ENCODE measurements at places on chromosomes 3 and 15. TPM values are rescaled to one million over a fixed set of nuclear protein-coding genes. Genes with fewer than 3 reads are reported as not detected.

Gene PFKFB4
- 2.0 TPM for total RNA-seq

Gene NR2F2
- total RNA-seq = 36.6 TPM

Gene ALPK3
- 38.8 TPM for total RNA-seq

DNA sequence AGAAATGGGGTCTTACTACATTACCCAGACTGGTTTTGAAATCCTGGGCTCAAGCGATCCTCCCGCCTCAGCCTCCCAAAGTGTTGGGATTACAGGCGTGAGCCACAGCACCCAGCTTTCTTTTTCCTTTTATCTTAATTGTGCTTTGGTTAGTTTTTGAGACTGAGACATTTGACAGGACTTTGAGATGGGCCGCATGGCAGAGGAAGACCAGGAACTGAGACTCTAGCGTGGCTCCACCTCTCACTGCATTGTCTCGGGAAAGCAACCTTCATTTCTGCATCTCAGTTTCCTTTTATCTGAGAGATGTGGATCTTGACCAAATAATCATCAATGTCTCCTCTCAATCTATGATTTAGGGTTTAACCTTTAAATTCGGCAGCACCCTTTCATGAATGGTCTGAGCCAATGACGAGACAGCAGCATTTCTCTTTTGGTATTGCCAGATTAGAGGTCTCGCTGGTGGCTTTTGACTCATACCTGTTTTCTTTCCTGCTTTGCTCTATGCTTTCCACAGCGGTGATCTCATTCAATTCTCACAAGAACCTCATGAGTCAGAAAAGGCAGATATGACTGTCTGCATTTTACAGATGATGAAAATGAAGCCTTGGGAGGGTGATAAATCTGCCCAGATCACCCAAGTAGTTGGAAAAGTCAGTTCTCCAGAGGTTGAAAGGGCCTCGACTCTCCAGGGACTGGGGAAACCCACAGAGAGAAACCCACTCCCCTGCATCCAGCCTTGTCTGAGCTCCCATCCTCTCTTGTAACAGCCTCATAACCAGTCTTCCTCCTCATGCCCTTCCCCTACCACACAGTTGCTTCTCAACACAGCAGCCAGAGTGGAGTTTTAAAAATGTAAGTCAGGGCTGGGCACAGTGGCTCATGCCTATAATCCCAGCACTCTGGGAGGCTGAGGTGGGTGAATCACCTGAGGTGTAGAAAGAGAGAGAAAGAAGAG lies 84.8 kb upstream of the FOXB1 start:
- DNase-seq = peak; percentile 19

DNA sequence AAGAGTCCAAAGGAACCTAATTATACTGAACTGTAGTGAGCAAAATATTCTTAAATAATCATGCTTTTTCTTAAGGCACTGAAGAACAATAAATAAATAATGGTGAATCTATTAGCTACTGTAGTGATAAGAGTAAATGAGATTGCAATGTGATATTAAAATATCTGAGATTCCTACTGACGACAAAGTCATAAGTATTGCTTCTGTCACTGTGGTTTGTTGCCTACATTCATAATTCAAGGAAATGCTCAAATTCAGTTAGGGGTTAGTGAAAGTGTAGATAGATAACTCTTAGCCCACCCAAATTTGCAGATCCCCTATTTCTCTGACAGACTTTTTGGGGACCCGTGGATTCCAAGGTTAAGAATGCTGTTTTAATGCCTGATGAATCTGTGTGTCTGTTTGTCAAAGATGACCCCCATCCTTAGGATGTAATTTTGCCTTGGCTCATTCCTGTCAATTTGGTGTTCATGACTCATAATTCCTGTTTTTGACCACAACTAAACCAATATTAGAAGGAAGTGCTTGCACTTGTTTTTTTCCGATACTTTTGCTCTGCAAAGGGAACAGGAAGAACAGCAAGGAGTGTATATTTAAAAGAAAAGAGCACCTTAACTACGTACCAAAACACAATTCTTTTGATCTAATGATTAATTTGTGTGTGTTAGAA lies 86.7 kb downstream of the MAGI1 start:
- peak; percentile 74 for DNase-seq

GRCh38 chr3:171011109-171011872 lies 15.2 kb downstream of the SLC2A2 start:
- no peak for DNase-seq

- DNase-seq = peak; percentile 60
Measured at GRCh38 chr3:80696280-80696679, 928.5 kb upstream of the ROBO1 start.

GRCh38 chr3:45929042-45929679 lies 14.1 kb upstream of the CXCR6 start:
- DNase-seq = peak; percentile 57

DNA sequence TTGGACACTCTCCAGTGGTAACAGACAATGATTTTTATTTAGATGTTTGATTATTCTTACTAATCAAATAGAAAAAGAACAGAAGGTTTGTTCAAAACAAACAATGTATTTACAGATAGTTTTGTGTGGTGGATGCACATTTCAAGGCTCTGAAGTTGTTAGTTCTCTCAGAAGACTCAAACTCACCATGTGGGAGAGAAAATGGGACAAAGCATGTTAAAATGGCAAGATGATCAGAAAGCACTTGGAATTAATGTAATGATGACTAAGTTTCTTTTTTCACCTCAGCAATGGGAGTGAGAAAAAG lies 450.5 kb upstream of the KCNMB2 start:
- DNase-seq = no peak

Measured in dermis blood vessel endothelial cell (primary cell).